Type B pancreatic cell (in vitro differentiated cells): ENCODE measurements at places on chromosomes 3 and 15.

DNA sequence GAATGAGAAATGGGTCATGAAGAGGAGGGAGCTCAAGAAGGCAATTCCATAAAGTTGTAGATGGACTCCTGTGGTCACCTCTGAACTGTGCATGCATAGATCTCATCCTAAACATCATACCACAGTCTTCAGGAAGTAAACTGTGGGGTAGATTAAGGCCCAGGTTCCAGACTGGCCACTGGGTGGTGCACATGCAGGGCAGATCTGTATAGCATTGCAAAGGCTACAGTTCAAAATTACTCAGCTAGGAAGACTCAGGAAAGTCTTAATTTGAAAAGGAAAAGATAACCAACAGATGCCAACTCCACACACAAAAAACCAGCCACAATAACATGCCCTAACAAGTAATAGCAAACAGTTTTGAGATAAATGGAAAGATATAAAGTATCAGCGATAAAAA, 20.3 kb downstream of the KY start:
- DNase-seq = no peak

GRCh38 chr15:90000186-90001001, 730 bp upstream of the ZNF710 start:
- DNase-seq = no peak

DNA sequence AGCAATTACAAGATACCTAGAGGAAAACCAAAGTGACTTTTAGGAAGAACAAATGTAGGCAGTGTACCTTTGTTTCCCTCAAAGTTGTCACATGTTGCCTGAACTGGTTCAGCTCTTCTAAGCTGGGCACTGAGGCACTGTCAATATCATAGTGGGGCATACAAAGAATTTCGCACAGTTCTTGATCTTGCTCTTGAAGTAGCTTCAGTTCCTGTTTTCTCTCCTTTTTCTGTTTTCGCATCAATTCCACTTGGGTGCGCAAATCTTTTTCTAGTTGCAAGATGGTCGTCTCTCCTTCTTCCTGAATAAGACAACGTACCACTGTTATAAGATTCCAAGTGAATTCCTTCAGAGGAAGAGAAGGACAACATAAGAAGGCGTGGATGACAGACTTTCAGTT, 12.7 kb downstream of the PRC1 start:
- no peak for DNase-seq

- no peak for DNase-seq
Observed at GRCh38 chr15:83837945-83838571, 184.1 kb downstream of the ADAMTSL3 start.

- no peak for DNase-seq
Observed at GRCh38 chr3:58242340-58242739, 4.7 kb downstream of the ABHD6 start.

DNA sequence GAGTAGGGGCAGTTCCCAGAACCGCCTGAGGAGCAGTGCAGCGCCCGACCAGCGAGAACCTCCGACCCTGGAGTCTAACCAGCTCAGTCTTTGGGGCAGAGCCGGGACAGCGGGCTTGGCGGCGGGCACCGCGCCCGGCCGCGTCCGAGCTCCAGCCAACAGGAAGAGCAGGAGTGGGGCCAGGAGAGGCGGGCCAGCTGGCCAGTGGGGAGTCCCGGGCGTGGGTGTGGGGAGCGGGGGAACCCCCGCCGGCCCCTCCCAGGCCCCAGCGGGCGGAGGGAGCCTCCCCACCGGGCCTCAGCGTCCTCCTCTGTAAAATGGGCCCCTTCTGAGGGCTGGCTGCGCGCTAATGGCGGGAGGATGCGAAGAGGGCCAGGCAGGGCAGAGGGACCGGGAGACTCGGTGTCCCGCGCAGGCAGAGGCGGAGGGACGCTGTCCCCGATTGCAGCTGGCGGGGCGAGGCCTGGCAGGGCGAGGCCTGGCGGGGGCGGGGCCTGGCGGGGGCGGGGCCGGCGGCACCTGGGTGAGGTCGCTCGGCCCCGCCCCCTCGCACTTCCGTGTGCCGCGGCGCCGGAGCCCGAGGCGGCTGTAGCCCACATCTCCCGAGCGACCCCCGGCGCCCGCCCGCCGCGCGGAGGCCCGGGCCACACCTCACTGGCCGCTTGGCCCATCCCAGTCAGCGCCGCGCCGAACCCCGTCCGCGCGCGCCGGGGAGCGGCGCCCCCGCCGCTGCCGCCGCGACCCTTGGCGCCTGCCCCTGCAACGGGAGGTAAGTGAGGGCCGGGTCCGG, at the start of gene PRKCD:
TSS of gene PRKCD (plus strand) at position 550 of the 790 bp plus-strand sequence. CDS start 17,214 bp downstream, outside the sequence.
- DNase-seq = peak; percentile 79

DNA sequence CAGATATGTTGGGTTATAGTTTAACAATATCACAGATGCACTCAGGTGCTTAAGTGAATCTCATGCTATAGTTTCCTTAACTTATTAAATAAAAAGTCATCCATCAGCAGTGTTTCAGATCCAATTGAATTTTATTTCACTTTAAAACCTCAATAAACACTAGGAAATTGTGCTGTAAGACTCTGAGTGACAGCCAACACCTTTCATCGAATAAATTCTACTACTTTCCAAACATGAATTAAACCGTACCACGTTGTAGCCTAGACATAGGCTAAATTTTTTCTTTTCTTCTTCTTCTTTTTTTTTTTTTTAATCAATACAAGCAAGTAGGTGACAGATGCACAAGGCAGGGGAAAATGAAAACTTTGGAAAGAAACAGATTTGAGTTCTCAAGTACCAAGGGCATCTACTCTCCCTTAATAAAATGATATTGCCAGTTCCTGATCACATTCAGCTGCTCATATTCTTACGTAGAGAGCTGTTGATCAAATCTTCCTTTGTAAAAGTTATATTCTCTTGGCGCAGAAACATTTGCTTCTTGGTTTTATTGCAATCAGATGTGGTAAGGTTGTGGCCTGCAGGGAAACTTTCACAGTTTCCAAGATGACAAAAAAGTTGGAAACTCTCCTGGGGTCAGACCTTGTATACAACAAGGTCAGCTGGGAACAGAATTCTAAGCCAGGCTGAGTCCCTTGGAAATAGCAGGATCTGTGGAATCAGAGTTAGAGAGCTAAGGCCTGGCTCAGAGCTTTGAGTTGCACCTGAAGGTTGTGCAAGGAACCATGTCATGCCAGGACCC, 147.7 kb downstream of the CD47 start:
- no peak for DNase-seq

GRCh38 chr15:38229705-38230310, 22.8 kb upstream of the SPRED1 start:
- DNase-seq = no peak

- no peak for DNase-seq
Observed at GRCh38 chr15:80160570-80161156, 7.9 kb downstream of the FAH start.

DNA sequence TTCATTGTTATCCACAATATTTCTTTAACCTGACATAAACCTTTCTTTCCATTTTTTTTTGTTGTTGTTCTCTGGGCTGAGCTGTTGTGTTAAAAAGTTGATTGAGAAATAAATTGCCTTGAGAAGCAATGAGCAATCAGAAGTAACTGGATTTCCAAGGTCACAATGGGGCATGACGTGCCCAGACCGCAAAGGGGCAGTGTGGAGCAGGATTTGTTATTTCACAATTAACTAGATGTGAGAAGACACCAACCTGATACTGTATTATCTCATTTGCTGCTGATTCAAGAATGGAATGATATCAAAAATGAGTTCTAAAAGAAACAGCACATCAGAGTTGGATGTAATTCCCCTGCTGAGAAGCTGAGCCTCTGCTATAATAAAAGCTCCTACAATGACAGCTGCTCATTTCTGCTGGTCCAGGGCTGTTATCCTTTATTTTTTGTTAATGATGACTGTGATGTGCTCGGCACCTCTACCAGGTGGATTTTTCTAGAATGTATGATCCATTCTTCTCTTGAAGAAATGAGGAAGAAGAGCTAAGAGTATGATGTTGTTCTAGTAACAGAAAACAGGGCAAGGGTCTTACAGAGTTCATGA, 28.1 kb downstream of the CPNE4 start:
- DNase-seq = no peak

DNA sequence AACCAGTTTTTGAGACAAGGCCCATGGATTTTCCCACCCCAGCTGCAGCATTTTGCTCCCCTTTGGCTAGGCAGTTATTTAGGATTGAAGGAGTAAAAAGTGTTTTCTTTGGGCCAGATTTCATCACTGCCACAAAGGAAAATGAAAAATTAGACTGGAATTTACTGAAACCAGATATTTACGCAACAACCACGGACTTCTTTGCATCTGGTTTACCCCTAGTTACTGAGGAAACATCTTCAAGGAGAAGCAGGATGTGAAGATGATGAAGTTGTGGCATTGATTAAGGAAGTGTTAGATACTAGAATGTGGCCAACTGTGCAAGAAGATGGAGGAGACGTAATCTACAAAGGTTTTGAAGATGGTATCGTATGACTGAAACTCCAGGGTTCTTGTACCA, 165.2 kb upstream of the MYRIP start:
- no peak for DNase-seq

GRCh38 chr15:50051811-50052419, 67.1 kb downstream of the ATP8B4 start:
- no peak for DNase-seq

DNA sequence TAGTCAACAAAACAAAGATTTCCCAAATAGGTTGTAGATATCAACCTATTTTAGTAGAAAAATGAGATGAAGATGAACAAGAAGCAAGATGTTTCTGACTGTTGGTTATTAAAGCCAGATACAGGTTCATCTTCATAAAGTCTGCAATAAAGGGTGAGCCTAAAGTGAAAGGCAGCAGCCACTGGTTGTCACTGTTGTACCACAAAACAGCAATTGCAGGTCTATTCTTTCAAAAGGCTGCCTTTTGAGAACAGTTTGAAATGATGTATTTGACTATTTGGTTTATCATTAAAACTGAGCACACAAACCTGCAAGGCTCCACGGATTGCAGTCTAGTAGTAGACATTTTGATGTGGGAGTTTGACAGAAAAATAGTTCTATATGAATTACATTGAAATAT, 543.4 kb downstream of the GBE1 start:
- DNase-seq = no peak

GRCh38 chr3:480070-480469, 283.5 kb downstream of the CHL1 start:
- DNase-seq = no peak

- no peak for DNase-seq
Observed at GRCh38 chr15:41950489-41950888, 21.9 kb downstream of the EHD4 start.

- DNase-seq = no peak
Observed at GRCh38 chr3:30183421-30183820, 423.0 kb upstream of the TGFBR2 start.

DNA sequence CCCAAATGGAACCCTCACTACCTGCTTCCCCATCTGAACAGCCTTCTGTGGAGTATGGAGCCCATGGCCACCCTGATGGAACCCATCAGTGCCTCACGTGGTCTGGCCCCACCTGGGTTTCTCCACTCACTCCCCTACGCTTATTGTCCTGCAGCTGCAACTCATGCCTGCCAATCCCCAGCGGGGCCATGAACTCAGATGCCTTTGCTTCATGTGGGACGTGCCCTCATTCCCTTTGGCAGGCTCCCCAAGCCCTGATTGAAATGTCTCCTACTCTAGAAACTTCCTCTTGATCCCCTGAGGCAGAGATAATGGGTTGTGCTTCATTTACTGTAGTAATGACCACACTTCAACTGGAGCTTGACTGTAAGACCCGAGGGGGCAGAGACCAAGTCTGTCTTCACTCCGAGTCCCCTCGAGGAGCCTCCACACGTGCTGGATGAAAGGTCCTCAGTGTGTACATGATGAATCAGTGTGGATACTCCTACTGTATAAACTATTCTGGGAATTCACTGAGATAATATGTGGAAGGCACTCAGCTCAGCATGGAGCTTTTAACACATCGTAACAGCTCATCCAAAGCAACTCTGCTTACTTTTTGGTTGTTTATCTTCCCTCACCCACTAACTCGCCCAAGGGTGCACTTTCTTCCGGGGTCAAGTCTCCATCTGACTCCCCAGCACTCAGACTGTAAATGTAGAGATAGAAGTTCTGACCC, 232.8 kb upstream of the BHLHE40 start:
- DNase-seq = no peak
